ENCODE measurements at places on chromosomes 12 and 14. TPM values are rescaled to one million over a fixed set of nuclear protein-coding genes. Genes with fewer than 3 reads are reported as not detected.

RNFT2 gene
- total RNA-seq, result 0.14 TPM

HCAR2 gene
- 3.9 TPM for total RNA-seq

MEG3 gene
- total RNA-seq, result 41.2 TPM

CLEC1B gene
- total RNA-seq, result not detected

CIROP gene
- total RNA-seq, result not detected

SERPINA9 gene
- total RNA-seq, result not detected

ERG28 gene
- total RNA-seq, result 18.8 TPM

TMEM106C gene
- total RNA-seq, result 66.2 TPM

FUT8 gene
- total RNA-seq, result 15.0 TPM

MANSC4 gene
- total RNA-seq, result not detected

PRPH gene
- total RNA-seq, result not detected
